Naive thymus-derived CD4-positive, alpha-beta T cell (primary cell): ENCODE measurements at places on chromosomes 6 and 20.

DNA sequence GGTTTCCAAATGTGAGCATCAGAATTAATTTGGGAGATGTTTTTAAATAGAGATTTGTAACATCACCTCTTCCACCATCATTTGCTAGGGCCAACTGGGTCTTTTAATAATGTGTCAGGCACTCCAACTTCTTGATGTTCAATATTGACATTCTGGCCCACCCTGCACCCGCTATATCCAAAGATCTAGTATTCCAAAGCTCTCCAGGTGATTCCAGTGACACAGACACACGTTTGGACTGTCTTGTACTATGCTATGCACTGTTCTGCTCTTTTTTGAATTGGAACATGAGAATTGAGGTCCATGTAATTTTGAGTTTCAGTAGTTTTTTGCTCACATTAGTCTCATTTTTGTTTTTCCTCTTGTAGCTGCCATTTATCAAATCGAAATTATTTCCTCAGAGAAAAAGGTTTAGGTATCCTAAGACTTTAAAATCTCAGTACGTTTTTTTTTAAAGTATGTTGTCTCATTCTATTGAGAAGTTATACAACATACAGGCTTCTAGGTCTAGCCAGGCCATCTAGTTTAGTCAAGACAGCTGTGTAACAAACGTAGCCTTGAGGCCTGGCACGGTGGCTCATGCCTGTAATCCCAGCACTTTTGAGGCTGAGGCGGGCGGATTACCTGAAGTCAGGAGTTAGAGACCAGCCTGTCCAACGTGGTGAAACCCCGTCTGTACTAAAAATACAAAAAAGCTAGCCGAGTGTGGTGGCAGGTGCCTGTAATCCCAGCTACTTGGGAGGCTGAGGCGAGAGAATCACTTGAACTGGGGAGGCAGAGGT is 3.1 kb downstream of the BICRAL start:
- peaks cover 49% of the 10 kb centered on the region for H3K4me1 ChIP-seq
- H3K27me3 ChIP-seq: no peaks in the 10 kb centered on the region
- peak overlapping the region; percentile 100 for H3K27ac ChIP-seq
- H3K4me3 ChIP-seq: peak overlapping the region; percentile 89
- DNase-seq: no peak

GRCh38 chr6:111432511-111432910 is 50.5 kb downstream of the REV3L start:
- H3K27me3 ChIP-seq: no peaks in the 10 kb centered on the region
- no peaks in the 10 kb centered on the region for H3K36me3 ChIP-seq
- H3K4me3 ChIP-seq: no peak overlapping the region
- no peak for DNase-seq

GRCh38 chr20:34427331-34427730 is 64.3 kb downstream of the ITCH start:
- H3K36me3 ChIP-seq: peaks cover 16% of the 10 kb centered on the region
- H3K4me3 ChIP-seq: no peak overlapping the region
- H3K27me3 ChIP-seq: no peaks in the 10 kb centered on the region

DNA sequence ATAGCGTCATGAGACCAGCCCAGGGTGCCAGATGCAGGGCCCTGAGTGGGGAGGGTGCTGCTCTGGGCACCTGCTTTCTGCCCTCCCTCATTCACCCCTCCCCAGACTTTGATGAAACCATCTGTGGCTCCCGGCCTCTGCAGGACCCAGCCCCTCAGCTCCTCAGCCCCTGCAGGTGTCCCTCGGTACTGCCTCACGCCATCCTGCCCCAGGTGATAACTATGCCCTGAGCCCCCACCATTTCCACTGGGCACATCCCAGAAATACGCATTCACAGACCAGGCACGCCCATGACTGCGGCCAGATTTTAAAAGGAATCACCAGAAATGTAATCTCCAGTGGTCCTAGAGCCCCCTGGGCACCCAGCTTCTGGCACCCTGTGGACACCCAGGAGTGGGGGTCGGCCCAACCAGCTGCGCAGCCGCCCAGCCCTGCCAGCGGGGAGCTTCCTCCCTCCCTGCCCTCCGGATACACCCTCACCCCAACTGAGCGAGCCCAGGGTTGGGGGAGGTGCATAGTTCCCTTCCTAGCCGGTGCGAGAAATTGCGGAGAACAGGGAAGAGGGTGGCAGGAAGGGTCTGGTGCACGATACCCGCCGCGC is 615 bp upstream of the NTSR1 start:
- no peak overlapping the region for H3K27ac ChIP-seq
- peaks cover 5% of the 10 kb centered on the region for H3K27me3 ChIP-seq
- no peaks in the 10 kb centered on the region for H3K4me1 ChIP-seq
- no peak for DNase-seq
- H3K36me3 ChIP-seq: no peaks in the 10 kb centered on the region

DNA sequence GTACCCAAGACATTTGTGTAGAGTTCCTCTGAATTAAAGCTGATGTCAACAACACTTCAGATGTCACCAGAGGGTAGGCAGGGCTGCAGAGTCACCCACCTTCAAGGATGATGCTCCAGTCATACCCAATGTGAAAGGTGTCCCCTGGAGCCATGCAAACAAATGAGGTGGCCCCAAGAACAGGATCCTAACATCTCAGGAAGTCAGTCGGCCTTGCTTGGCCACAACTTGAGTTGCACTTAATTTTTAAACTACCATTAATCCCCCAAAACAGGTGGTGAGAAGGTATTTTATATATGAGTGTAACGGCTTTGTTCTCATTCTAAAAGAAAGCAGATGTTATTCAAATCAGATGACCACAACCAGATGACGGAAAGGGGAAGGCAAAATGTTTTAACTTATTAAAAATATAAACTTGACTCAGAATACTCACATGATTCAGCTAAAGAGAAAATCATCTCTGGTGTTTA is 21.1 kb upstream of the SERPINB1 start:
- no peaks in the 10 kb centered on the region for H3K36me3 ChIP-seq
- DNase-seq: no peak
- peaks cover 46% of the 10 kb centered on the region for H3K4me1 ChIP-seq
- H3K27me3 ChIP-seq: no peaks in the 10 kb centered on the region
